ENCODE measurements at places on chromosomes 3 and 15.

DNA sequence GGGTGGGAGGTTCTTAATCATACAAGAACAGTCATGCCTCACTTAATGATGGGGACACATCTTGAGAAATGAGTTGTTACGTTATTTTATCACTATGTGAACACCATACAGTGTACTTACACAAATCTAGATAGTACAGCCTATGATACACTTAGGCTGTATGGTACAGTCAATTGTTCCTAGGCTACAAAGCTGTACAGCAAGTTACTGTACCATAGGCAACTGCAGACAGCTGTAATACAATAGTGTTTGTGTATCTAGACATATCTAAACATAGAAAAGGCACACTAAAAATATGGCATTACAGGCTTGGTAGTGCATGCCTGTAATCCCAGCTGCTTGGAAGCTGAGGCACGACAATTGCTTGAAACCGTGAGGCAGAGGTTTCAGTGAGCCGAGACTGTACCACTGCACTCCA is 55.7 kb upstream of the PLXND1 start:
- no peak for DNase-seq

GRCh38 chr15:88323976-88324740 is 67.6 kb upstream of the NTRK3 start:
- no peak for DNase-seq

DNA sequence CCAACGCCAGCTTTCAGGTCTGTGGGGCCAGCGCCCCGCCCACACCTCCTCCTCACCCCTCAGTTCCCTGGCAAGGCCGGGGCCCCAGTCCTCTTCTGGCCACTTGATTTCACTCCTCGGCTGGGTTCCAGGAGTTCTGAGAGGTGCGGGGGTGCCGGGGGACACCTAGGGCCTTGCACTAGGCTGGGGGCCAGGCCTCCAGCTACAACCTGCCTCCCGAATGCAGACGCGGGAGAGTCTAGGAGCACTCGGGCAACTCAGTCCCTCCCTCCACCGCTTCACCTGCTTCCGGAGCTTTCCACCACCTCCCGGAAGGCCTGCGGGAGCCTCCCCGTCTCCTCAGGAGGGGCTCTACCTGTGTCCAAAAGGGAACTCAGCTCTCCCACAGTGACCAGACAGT is 35.6 kb downstream of the TNK2 start:
- DNase-seq, result no peak

- no peak for DNase-seq
Observed at GRCh38 chr3:13539292-13539638, 9.7 kb upstream of the FBLN2 start.
